G401 (cell line): ENCODE measurements at places on chromosomes 3 and 15. TPM values are rescaled to one million over a fixed set of nuclear protein-coding genes. Genes with fewer than 3 reads are reported as not detected.

GRCh38 chr3:88626456-88627120 lies 476.8 kb downstream of the C3orf38 start:
- DNase-seq = no peak

DNA sequence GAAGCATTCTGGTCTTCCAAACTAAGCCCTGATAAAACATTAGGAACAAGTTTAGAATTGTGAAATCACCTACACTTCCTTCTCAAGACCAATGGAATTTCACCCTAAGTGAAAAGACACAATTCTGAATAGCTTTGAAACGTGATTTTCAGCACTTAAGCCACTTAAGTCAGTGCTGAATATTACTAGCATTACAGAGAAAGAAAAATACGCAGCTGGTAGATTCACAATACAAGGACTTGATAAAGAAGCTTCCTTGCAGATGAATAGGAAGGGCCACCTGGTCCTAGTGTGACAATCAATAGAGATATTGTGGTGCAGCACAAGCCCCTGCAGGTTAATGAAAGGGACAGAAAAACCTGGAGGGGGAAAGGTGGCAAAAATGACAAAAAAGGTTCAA lies 353.1 kb upstream of the ALCAM start:
- no peak for DNase-seq

GRCh38 chr15:62588938-62589670 lies 424.0 kb upstream of the C2CD4B start:
- DNase-seq = no peak

- DNase-seq = peak; percentile 7
Observed at GRCh38 chr3:126811530-126811929, 107.5 kb downstream of the CHCHD6 start.

- DNase-seq = no peak
Observed at GRCh38 chr3:106302451-106303221, 433.8 kb upstream of the CBLB start.

- no peak for DNase-seq
Observed at GRCh38 chr3:143596957-143597642, 251.2 kb downstream of the SLC9A9 start.

- no peak for DNase-seq
Observed at GRCh38 chr15:67382723-67383122, 128.1 kb downstream of the IQCH start.

DNA sequence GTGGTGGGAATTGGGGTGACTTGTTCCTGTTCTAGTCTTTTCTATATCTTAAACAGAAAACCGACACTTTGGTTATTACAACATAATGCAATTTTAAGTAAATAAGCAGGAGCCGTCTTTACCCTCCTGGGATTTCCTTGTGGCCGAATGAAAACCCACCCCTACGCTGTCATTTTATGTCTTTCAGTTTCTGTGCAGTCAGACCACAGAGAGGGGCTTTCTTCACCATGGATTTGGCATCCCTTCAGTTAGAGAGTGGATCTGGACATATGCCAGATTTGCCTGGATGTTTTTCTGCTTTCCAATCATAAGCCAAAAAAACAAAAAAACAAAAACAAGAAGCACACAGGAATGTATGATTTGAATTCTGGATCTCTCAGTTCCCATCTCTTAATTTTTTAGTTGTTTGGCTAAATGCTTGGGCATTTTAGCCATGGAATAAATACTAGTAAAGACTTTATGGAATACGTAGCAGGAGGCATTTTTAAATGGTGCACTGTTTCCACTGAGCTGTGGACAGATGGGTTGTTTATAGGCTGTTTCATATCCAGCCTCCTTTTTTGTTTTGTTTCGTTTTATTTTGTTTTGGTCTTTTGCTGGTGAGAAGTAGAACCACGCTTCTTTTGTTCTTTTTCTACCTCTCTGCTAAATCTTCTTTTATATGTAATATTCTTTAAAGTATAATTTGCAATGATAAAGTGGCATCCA lies 272.9 kb downstream of the FEZF2 start:
- DNase-seq = peak; percentile 56

GRCh38 chr15:101441696-101442095 lies 47.8 kb downstream of the PCSK6 start:
- peak; percentile 7 for DNase-seq

GRCh38 chr3:159565313-159565712 lies 423.3 kb upstream of the IL12A start:
- DNase-seq = no peak

DNA sequence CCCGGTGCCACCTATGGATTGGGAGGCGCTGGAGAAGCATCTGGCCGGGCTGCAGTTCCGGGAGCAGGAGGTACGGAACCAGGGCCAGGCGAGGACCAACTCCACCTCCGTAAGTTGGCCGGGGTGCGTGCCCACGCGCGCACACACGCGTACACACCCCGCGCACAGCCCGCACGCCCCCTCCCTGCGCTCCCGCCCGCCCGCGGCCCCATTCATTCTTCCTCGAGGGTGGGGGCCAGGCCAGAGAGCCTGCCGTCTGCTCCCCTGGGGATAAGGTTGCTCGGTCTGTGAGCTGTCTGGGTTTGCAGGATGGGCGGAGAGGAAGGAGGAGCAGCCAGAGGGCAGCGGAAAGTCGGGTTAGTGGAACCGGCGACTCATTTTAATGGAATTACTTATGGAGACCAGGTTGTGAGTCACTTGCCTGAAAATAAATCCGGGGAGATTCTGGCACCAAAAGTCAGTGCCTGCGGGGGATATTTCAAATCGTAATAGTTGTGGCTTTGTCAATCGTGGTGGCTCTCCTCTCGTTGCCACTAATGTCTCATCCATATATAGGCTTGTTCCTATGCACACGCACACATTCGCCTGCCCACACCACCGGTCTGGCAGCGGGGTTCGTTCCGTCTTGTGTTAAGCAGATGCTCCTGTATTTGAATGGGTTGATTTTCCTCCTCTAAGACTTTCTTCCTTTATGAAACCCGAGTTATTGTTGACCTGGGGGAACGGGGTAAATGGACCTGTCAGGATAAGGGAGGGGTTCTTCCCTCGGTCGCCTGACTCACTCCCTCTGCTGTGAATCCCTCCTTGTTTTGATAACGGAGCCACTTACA lies 223.4 kb upstream of the IL12A start:
- peak; percentile 66 for DNase-seq

DNA sequence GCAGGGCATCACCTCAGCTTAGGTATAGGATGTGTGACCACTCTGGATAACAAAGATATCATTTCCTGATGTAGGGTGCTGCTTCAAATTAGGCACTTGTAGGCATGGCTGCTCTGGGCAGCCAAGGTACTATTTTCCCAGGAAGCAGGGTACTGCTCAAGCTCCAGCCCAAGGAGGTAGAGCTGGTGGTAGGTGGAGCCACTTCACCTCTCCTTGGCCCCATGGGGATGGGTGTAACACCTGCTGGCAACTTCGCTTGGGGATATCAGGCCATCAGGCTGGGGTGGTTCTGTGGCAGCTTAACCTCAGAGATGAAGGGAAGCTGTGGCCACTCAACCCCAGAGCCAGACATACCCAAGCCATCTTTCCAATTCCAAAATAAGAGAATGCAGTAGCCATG lies 147.1 kb upstream of the IGF1R start:
- DNase-seq = no peak

GRCh38 chr3:184222521-184222920 lies 6.9 kb upstream of the VWA5B2 start:
- DNase-seq = no peak

DNA sequence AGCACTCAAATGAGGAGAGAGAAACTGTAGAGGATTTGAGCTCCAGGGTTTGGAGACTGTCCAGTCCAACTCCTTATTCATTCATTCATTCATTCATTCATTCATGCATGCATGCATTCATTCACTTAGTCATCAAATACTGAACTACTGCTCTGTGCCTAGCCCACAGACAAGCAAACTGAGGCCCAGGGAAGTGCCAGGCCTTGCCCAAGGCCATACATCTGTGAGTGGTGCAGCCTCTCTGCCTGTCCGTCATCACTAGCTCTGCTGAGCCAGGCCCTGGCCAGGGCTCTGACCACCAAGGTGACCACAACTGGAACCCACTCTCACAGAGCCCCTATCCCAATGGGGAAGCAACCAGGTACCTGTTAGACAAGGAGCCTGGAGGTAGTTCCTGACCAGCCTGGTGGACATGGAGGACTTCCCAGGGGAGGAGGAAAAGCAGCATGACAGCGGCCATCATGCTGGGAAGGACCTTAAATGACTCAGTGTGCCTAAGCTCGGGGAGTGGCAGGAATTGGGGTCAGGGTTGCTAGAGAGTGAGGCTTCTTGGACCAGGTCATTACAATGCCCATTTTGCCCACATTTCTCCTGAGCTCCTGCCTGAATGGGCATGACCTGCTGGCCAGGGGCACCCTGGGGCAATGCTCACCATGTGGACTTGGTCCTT lies 27.5 kb upstream of the RPL29 start:
- DNase-seq = no peak

SAMMSON gene
- not detected in 2 replicates for total RNA-seq

RARB gene
- total RNA-seq = not detected in 2 replicates

TMED3 gene
- 101 and 136 TPM in 2 replicates for total RNA-seq

MUC4 gene
- 0.12 and 0.20 TPM in 2 replicates for total RNA-seq

EXD1 gene
- 0.03 TPM in 1 of 2 replicates, not detected in the other for total RNA-seq

BRPF1 gene
- 18.5 and 23.7 TPM in 2 replicates for total RNA-seq
